ENCODE measurements at places on chromosomes 1 and 21.

DNA sequence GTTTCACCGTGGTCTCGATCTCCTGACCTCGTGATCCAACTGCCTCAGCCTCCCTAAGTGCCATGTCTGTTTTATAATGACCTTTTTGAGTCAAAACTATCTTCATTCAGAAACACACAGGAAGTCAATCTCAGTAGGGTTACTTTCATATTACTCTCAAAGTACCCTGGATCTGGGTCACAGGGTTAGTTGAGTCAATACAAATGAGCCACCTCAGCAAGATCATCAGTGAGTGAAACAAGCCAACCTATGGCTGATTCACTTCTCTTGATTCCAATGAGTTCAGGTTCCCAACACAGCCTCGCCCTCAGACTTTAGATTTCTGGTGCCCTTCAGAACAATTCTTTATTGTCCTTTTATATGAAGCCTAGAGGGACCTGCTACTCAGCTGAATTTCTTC is 76.9 kb downstream of the ZC3H11B start:
- DNase-seq, result no peak

DNA sequence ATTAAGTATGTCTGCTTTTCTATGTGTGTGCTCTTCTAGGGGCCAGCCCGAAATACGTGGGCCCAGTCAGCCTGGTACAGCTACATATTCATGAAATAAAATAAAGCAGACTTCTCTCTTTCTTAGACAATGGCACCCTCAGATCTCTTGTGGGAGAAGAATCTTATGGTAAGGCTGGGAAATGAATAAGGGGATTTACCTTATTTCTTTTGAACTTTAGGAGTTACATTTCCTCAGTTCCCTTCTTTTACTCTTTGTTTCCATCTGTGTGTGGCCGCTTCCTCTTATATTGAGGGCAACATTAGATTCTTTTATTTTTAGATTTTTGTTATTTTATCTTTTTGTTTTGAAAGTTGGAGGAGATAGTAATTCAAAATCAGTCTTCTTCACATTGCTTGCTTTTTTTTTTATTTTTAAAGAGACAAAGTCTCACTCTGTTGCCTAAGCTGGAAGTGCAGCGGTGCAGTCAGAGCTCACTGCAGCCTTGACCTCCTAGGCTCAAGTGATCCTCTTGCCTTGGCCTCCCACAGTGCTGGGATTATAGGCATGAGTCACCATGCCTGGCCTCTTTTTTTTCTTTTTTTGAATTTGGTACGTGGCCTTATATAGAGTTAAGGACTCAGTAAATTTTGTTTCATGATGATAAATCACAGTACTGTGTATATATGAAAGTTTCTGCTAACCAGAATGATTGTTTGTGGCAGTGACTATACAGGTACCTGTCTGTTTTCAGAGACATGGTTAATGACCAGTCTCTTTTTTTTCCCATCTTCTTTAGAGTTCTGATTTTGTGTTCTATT is 9.1 kb downstream of the LAMC1 start:
- DNase-seq, result no peak

DNA sequence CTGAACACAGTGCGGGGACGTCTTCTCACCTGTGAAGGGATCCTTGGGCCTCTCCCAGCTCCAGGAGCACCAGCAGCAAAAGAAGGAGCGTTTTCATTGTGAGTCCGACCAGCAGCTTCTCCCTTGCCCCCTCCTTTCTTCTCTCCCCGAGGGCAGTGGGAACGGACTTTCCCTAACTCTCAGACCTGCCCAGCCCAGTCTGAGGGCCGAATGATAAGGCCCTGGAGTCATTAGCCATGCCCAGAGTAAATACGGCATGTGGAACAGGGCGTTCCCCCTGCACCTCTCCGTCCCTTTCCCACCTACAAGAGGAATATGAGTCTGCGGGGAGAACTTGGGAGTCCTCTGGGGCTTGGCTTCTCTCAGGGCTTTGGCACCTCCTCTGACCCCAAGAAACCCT is at the start of gene CTSE:
Gene CTSE (minus strand): TSS at position 201 of the 400 bp plus-strand sequence. CDS start 104 bp downstream, at position 97.
- no peak for DNase-seq

- no peak for DNase-seq
Observed at GRCh38 chr1:42128499-42128898, 24.7 kb upstream of the GUCA2B start.

- DNase-seq, result peak; percentile 10
Observed at GRCh38 chr1:234607109-234608024, 2.6 kb downstream of the IRF2BP2 start.

DNA sequence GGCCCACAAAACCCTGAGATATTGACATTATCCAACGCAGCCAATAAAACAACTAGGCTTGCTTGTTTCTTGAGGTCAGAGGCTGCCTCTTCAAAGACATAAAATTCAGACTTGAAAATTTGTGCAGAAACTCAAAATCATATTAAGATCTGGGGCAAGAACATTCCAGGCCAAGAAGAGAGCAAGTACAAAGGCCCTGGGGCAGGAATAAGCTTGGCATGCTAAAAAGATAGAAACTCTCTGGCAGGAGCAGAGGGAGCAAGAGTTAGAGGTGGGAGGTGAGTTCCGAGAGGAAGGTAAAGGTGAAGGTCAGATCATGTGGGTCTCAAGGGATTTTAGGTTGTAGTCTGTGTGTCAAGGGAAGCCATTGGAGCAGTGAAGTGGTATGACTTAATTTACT is 8.8 kb upstream of the IGSF3 start:
- DNase-seq, result no peak

Measured in effector memory CD8-positive, alpha-beta T cell (primary cell).